Hepatocyte (in vitro differentiated cells): ENCODE measurements at places on chromosomes 1 and 21.

DNA sequence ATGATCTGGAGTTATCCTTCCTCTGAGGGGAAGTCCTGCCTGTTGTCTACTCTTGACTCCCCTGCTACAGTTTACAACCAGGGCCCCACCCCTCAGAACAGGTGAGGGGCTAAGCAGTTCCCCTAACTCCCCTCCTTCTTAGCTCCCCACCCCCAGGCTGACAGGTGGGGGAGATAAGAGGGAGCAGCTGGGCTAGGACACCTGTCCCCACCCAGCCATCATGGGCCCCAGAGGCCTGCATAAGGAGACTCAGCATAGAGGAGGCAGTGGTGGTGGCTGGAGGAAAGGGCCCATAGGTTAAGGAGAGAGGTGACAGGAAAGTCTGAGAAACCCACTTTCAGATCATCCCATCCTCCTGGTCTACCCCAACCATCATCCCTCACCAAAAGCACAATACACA lies 6.8 kb downstream of the MEF2D start:
- no peak for DNase-seq

DNA sequence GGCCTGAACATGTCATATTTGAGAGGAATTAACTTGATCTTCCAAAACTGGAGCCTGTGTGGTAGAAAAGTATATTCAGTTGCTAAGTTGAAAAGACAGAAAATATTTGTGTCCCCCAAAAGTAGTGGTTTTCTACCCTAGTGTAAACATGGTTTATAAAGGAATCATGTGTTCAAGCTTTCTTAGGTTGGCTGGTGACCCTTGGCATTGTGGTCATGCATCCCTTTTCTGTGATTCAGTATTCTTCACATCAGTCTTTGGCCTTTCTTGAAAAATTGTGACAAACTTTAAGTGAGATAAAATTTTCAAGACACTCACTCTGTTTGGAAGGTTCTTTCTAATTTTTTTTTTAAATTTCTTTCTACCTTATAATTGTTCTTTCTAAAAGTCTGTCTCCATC lies 193.2 kb downstream of the DHRS3 start:
- DNase-seq, result no peak

- DNase-seq, result no peak
Observed at GRCh38 chr1:36324353-36324703, 883 bp upstream of the EVA1B start.

- DNase-seq, result no peak
Observed at GRCh38 chr1:73411479-73411878, 786.5 kb downstream of the LRRIQ3 start.

DNA sequence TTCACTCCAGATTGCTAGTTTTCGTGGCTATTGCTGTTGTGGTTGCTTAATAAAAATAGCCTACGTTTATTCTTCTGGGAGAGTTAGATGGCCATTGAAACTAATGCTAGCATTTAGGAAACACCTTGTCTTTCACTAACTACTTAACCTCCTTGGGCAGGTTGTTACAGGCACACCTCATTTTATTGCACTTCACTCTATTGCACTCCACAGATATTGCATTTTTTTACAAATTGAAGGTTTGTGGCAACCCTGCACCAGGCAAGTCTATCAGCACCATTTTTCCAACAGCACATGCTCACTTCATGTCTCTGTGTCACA lies 11.3 kb upstream of the MARK1 start:
- no peak for DNase-seq

GRCh38 chr1:99173900-99174299 lies 90.4 kb upstream of the PLPPR4 start:
- peak; percentile 6 for DNase-seq

- peak; percentile 3 for DNase-seq
Observed at GRCh38 chr1:154886281-154887015, 16.4 kb upstream of the KCNN3 start.

DNA sequence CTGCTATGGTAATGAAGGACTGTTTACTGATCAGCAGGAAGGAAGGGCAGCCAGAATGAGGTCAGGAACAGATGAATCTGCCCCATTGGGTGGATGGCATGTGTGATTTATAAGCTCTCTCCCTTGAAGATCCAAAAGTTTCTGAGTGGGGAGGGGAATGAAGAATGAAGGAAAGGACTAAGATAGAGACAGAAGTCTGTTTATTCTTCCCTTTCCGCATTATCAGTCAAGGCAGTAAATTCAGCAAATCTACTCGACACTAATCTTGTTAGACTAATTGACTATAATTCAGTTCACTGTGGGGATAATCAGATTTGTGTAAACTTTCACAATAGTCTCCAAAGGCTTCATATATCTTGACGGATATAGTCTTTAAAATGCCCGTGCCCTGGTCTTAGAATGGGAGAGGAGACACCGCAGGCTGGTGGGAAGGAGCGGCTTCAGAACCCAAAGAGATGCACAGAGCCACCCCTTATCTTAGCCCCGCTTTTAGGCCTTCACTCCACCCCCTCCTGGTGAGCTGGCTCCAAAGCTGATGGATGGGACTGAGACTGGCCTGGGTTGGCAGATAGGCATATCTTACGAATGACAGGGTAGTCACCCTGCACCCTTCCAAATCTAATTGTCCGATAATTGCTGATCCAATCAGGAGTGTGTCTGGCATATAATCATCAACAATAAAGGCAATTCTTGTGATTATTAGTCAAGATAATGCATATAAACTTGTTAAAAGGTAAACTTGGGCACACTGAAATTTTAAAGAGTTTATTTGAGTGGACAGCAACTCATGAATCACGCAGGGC lies 76.0 kb upstream of the PPM1J start:
- DNase-seq, result no peak

DNA sequence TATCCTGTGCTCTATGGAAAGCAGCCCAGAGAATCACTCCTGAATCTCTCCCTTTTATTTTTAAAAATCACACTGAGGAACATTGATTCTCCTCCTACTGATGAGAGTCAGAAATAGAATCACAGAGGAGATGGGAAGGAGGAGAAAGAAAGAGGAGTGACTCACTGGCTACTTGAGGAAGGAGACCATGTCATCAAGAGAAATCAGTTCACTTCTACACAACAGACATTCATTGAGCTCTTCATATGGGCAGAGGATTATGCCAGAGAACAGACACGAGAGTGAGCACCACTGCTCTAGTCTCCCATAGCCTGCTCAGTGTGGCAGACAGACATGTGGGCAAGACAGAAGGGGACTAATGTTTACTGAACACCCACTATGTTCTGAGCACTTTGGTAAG lies 44.2 kb downstream of the RAB3B start:
- no peak for DNase-seq

DNA sequence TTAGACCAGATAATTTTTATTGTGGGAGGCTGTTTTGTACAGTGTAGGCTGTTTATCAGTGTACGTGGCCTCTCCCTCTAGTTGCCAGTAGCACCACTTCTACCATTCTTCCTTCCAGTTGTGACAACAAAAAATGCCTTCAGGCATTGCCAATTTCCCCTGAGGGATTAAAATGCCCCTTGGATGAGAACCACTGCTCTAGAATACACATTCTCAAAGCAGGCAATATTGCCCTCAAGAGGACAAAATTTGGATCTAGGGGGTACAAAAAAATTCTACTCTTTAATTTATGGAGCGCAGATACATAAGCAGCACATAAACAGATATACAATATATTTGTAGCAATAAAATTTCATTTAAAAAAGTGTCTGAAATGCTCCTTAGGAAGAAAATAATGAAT lies 674.6 kb downstream of the PTPRC start:
- DNase-seq, result no peak

GRCh38 chr1:154962156-154962749 lies 671 bp upstream of the PYGO2 start:
- no peak for DNase-seq

- DNase-seq, result no peak
Observed at GRCh38 chr1:193416226-193417024, 230.0 kb upstream of the B3GALT2 start.

- no peak for DNase-seq
Observed at GRCh38 chr1:117883616-117884015, 45.8 kb downstream of the GDAP2 start.

GRCh38 chr21:45049714-45050344 lies 24.6 kb upstream of the ADARB1 start:
- DNase-seq, result no peak

GRCh38 chr21:25649146-25649545 lies 10.1 kb downstream of the JAM2 start:
- DNase-seq, result no peak

GRCh38 chr1:55047611-55048010 lies 8.3 kb downstream of the PCSK9 start:
- no peak for DNase-seq

DNA sequence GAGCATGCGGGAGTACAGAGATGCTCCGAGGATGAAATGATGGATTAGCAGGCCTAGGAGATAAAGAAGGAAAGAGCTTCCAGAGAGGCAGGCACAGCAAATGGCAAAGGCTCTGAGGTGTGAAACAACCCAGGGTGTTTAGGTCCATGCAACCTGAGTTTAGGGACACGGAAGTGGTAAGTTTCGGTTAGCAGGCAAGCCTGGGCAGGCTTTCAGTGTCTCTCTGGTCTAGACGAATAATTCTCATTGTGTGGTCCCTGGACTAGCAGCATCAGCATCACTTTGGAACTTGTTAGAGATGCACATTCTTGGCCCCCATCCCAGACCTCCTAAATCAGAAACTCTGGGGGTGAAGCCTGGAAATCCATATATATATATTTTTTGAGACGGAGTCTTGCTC lies 18.6 kb downstream of the NKAIN1 start:
- DNase-seq, result no peak

DNA sequence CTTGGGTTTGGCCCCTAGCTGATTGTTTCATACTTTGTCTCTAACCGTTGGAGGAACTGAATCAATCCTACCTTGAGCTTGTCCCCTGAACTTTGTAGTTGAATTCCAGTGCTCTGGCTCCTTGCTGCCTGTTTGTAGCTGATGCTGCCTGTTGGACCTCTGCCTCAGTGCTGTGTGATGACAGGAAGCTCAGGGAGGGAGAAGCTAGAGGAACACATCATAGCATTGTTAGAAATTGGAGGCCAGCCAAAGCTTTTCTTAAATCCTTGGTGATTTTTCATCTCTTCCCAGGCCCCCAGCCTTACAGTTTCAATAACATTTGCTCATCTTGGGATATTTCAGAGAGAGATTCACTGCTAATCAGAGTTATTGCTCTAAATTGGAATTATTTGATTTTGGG lies 34.0 kb downstream of the MACF1 start:
- peak; percentile 17 for DNase-seq

- no peak for DNase-seq
Observed at GRCh38 chr1:89557956-89558355, 33.3 kb downstream of the LRRC8B start.

GRCh38 chr1:199858856-199859255 lies 168.7 kb upstream of the NR5A2 start:
- DNase-seq, result no peak

DNA sequence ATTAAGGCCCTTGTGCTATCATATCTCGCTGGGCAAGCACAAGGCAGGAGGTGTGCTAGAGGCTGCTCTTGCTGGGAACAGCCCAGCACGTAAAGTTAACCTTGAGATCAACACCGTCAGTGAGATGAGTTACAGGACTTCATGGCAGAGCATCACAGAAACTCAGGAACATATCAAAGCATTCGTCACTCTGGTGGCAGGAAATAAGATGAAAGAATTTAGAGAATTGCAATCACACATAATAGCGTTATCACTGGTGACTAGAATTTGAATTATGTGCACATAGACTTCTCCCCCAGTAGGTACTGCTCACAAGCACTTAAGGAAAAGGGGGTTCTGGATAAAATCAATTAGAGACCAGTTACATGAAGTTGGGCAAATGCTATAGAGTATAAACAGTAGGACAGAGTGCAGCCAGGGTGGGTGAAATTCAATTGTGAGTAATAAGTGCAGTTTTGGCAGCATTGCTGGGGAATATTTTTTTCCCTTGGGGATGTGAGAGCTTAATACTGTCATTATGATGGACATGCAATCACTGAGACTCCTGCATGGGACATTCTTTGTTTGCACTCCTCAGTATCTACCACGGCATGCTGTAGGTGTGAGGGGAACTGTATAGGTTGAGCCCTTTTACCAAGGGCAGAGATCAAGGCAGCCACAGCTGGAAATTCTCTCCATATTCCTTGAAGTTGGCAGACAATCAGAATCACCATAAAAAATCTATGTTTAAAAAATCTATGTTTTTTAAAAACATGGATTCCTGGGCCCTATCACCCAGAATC lies 44.2 kb upstream of the ARHGAP29 start:
- DNase-seq, result no peak

DNA sequence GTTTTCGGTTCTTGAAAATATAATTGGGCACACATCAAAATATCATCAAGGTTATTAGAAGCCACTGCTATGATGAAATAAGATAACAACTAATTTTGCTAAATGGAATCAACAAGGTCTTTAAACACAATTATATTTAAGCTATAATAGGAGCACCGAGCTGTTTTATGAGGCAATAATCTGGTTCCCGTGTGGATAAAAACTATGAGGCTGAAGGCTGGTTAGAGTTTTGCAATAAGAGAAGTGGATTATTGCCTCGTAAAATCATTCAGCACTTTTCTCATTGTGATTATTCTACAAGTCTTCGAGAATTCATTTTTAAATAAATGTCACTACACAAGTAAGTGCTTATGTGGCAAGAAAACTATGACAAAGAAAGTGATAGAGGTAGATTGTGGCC lies 975.7 kb upstream of the ADGRL2 start:
- no peak for DNase-seq

GRCh38 chr1:42334240-42335049 lies 590 bp downstream of the FOXJ3 start:
- DNase-seq, result peak; percentile 57

DNA sequence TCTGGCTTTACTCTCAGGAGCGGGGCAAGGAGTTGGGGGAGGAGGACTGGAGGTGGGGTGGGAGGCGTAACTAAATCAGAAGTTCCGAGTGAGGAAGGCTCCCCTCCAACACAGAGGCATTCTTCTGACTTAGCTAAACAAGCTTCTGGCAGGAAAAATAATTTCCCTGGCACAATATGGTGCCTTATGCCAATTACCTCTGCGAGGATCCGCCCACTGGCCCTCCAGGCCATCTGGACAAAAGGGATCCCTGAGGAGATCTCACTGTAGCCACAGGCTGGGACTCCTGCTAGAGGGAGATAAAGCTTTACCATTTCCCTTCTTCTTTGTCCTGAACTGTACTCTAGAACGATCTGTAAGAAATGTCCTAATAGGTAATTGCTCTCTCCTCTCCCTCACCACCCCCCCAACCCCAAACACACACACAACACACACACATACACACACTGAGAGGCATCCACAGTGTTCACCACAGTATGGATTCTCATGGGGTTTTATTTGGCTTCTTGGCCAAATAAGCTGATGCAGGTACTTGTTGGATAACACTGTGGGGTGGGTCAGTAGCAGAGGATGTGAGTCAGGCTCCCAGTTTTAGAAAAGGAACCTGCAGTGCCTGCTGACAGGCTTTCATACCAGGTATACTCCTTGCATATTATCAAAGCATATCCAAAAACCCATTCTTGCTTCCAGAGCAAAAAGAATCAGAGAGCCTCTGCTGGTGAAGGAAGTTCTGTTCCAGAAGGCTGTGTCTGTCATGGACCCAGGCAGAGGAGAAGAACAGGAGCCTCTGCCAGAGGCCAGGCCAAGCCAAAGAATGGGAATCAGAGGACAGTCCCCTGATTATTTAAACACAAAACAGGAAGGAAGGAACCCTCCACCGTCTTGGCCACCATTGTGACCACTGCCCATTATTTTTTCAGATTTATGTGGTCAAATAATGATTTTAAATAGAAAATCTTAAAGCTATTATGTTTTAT lies 169.1 kb downstream of the C1orf21 start:
- DNase-seq, result no peak

GRCh38 chr1:21299780-21300395 lies 9.6 kb upstream of the ECE1 start:
- DNase-seq, result no peak

- peak; percentile 42 for DNase-seq
Observed at GRCh38 chr1:161905269-161905884, 118.3 kb downstream of the OLFML2B start.

GRCh38 chr1:151570819-151571218 lies 30.7 kb downstream of the TUFT1 start:
- DNase-seq, result no peak
